ENCODE measurements at places on chromosomes 6 and 20.

DNA sequence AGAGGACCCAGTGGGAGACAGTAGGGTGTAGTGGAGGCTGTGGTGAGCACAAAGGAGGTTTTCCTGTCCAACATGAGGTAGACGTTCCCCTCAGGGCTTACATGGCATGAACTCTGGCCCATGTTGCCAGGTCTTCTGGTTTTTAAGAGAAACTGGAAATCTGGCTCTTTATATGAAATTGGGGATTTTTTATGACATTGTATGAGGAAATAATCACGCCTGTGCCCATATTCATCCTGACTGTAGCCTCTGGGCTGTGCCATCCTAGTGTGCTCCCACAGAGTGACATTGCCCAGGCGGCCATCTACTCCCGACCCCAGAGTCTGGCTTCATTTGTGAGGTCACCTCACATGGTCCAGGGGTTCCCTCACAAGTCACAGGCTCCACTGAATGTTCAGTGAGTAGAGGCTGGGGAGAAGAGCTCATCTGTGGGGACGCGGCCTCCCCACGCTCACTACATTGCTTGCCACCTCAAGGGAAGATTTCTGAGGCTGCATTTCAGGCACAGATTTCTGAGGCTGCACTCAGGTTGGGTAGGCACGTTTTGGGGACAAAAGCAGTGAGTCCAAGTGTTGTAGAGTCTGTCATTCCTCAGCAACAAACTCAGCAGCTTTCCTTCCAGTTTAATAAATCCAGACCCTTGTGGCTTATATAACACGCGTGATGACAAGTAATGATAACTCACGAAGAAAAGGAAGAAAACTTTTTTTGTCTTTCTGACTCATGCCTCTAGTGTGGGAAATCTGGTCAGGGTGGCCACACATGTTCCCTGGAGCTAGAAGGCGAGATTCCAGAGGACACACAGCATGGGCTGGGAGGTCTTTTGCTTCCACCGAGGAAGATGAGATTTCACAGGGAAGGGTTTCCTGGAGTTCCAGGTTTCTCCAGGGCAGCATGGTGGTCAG lies 41.7 kb downstream of the SLC24A3 start:
- DNase-seq, result peak; percentile 41

DNA sequence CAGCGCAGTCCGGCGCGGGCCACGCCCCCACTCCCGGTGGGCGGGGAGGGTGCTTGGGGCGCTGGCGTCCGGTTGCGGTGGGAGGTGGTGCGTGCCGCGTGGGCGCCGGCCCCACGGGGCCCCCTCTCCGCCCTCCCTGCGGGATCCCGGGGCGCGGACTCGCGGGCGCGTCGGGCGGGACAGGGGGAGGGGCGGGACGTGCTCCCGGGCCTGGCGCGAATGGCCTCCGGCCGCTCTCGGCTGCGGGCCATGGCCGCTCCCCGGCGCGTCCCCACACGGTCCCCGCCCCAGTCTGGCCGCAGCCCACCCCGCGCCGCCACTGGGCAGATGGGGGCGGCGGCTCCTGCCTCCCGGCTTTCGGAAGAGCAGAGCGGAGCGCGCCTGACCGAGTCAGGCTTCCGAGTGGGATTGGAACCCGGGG lies 771 bp upstream of the PPP1R3G start:
- no peak for DNase-seq

DNA sequence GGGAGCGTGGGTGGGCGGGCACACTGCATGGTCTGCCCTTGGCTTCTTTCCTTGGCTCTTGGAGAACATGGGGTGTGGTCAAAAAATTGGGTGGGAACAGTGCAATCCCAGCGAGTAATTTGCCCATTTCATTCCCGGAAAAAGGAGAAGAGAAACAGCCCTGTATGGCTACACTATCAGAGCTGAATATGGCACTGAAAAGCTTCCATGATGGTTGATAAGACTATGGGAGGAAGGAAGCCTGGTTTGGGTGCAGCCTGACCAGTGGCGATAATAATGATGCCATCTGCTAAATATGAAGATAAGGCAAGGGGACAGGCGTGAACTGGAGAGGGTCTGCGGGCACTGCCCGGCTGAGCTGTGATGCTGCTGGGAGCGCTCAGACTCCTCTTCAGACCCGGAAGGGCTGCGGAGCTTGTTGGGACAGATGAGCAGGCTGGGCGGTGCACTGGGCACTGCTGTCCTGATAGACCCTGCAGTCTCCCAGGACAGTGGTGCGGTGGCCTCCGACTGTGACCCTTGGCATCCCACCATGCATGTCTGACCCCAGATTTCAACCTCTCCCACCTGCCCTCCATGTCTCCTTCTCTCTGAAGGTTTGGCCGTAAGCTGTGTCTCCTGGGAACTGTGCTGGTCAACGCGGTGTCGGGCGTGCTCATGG lies 10.2 kb downstream of the SLC22A1 start:
- no peak for DNase-seq

DNA sequence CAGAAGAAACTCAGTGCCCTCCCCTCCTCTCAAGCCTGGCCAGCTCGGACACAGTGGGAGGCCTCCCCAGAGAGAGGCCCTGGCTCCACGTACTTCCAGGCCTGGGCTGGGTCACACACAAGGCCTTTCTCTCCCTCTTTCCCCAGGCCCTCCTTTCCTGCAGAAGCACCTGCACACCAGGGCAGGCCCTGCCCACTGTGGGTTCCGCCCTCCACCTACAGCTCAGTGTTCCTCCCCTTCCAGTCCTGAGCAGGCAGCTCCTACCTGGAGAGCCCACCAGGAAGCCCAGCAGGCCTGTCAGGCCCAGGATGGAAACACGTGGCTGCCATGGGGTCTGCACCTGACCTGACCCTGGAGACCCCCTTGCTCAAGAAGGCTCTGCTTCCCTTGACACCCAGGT lies 18.9 kb downstream of the HLA-F start:
- no peak for DNase-seq

DNA sequence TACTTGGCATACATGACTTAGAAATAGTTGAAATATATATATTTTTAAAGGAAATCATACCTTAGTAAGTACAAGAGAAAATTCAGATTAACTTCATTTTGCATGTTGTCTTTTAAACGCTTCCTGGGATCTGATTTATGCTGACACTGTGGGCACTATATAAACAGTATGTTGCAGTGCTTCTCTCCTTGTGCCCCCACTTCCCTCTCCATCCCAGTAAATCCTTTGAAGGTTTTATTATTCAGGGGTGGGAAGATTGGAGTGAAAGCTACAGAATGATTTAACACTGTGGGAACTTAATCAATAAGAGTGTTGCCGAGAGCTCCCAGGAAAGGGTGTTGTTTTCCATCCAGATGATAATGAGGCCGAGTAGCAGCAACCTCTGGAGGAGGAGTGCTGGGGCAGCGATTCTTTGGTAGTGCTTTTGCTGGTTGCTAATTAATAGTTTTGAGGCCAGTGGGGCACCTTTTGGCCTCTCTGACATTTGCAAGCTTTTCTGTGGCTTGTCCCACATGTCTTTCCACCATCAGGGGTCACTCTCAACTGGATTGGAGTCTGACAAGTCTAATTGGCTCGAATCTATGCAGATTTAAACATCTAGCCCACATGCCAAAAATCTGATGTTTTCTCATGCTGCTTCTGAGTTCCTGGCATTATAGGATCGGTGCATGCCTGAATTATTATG lies 183.0 kb upstream of the MMS22L start:
- DNase-seq, result no peak
